ENCODE measurements at places on chromosomes 5 and 9.

DNA sequence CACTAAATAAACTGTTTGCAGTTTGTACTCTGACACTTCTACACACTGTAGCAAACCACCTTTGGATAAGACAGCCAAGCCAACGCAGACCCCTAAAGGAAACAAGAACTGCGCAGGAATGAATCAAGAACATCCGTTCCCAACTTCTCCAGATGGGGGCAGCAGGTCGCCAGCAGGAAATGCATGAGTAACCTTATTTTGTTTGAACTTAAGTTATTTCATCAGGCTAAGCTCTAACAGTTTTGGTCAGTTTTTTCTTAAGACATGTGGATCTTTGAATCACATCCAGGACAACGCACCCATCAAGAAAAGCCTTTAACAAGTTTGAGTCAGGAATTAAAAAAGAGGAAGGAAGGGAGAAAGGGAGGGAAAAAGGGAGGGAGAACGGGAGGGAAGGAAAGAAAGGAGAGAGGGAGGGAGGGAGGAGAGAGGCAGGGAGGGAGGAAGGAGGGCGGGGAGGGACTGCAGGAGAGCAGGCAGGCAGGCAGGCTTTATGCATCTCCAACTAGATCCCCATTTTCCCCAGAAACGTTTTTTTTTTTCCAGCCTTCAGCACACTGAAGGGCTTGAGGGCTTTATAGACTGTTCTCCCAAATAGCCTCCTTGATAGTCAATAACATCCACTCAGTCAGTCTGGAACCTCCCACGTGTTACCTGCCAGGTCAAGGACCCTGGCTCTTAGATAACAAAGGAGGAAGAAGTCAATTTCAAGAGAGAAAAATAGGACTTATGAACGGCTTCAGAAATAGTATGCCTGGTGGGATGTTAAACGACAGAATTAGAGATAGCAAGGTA, 22.2 kb downstream of the BHMT start:
- DNase-seq: peak; percentile 66

DNA sequence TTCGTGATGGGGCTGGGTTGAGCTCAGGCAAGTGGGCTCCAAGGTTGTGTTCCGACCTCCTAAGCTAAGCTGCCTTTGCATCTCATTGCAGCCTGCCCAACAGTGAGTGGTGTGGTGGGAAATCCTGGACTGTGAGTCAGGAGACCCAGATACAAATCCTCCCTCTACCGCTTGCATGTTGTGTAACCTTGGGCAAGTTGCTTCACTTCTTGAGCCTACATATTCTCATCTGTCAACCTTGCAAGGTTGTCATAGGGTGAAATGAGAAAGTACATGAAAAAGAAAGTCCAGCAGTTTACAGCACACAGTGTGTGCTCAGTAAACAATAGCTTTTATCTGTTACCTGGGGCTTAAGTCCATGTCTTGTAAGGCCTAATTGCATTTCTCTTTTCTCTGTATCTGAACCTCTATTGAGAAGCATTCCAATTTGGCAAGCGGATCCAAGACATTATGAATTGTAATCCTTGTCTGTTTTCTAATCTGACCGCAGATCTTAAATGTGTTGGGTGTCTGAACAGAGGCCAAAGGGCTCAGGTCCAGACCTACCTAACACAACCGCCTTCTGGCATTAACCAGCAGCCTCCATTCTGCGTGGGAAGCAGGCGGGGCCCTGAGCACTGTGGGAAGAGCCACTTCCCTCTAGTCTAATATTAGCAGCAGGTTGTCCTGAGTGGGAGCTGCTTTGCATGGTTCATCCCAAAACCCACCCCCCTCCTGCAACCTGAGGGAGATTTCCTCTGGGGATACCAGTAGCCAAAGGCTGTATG, 1.8 kb upstream of the GALNT12 start:
- no peak for DNase-seq

GRCh38 chr9:31259824-31260223, 1124.6 kb upstream of the ACO1 start:
- peak; percentile 47 for DNase-seq

- no peak for DNase-seq
Measured at GRCh38 chr9:85978496-85978895, 37.5 kb downstream of the NAA35 start.

GRCh38 chr5:147746986-147747385, 35.5 kb downstream of the JAKMIP2 start:
- DNase-seq: no peak

GRCh38 chr9:78858266-78858665, 561.3 kb downstream of the PSAT1 start:
- DNase-seq: no peak

- DNase-seq: peak; percentile 47
Measured at GRCh38 chr5:139272471-139273321, 20.8 kb upstream of the MATR3 start.

GRCh38 chr5:133254803-133255202, 203.0 kb downstream of the HSPA4 start:
- no peak for DNase-seq

- DNase-seq: no peak
Measured at GRCh38 chr9:131854334-131854733, 114.5 kb upstream of the RAPGEF1 start.

DNA sequence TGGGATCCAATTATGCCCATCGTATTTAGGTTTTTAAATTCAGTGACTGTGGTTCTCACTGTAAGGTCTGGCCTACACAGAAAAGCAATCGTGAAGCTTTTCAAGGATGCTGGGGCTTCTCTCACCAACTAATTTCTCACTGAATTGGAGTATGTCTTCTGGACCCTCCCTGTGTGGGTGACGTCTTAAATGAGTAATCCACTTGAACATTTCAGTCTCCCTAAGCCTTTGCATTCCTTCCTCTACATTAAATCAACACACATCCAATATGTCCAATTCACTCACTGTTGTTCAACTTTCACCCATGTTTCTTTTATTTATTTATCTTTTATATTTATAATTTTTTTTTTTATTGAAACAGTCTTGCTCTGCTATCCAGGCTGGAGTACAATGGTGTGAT, 12.5 kb upstream of the BTF3 start:
- DNase-seq: no peak

GRCh38 chr5:86689103-86689729, 71.5 kb downstream of the COX7C start:
- no peak for DNase-seq

GRCh38 chr5:147216552-147217154, 18.2 kb upstream of the STK32A start:
- DNase-seq: peak; percentile 40

- DNase-seq: no peak
Measured at GRCh38 chr5:31007672-31008071, 185.8 kb upstream of the CDH6 start.

- no peak for DNase-seq
Measured at GRCh38 chr5:133514456-133514855, 97.9 kb downstream of the FSTL4 start.

GRCh38 chr5:78288246-78288645, 6.3 kb downstream of the AP3B1 start:
- no peak for DNase-seq

DNA sequence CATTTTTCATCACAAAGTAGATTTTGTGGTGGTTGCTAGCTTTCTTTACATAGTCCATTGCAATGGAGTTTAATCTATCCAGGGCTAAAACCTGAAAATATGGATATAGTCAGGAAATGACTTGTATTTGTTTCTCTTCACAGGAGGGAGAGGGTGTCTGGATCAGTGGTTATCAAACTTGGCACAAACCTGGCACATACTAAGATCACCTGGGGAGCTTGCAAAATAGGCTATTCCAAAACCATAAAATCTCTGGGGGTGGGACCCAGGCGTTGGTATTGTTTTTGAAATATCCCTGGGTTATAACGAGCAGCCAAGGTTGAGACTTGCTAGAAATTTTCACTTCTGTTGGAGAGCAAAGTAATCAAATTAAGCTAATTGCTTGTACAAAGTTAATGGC, 179.9 kb downstream of the PCSK1 start:
- DNase-seq: no peak

DNA sequence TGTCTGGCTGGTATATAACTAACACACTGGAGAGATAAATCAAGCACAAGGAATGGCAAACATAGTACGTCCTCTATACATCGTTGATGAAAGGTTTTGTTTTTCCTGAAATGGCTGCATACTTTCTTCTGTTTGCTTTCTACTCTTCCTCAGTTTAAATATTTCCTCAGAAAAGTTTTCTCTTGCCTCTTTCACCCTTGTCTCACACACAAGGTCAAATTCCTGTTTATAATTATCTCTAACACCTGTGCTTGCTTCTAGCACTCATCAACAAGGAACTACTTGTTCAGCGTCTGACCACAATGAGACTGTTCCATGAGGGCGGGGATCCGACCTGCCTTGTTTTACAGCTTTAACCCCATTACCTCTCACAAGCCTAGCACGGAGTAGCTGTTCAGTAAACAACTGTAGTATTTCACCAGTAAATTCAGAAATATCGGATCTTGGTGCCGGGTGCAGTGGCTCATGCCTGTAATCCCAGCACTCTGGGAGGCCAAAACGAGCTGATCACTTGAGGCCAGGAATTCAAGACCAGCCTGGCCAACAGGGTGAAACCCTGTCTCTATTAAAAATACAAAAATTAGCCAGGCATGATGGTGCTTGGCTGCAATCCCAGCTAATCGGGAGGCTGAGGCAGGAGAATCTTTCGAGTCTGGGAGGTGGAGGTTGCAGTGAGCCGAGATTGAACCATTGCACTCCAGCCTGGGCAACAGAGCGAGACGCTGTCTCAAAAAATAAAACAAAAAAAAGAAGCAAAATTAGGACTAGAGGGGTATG, 37.0 kb downstream of the NR6A1 start:
- no peak for DNase-seq

DNA sequence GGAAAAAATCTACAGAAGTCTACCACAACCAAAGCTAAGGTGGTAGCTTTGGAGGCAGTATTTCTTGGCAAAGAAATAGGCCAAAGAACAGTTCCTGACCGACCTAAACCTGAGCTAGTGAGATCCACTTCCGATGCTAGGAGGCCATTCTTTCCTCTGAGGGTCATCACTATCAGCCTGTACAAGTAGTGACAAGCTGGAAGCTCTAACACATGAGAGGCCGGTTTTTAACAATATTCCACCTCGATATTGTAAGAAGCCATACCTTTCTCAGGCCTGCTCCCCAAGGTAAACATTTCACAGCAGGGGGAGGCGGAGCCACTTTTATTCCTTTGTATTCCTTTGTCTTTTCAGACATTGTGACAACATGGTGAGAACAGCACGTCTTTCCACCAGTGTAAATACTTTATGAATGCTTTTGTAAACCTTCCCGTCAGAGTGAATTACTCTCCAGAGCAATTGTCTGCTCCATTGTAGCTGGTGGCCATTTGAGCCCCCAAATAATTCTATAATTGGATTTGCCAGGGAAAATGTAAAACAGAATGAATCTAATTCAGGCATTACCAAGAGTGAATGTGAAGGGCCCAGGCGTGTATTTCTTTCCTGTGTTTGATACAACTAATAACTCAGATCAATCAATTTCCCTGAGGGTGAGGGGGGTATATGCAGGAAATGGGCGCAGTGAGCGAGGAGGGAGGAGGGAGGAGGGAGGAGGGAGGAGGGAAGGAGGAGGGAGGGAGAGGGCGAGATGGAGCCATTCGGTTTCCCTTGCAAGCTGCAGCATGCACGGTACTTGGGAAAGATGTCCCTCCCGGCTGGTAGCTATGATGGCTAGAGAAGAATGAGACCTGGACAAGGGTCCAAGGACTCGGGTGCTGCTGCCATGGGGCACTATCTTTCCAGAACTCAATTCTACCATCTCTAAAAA, 166.6 kb downstream of the CDK5RAP2 start:
- no peak for DNase-seq

DNA sequence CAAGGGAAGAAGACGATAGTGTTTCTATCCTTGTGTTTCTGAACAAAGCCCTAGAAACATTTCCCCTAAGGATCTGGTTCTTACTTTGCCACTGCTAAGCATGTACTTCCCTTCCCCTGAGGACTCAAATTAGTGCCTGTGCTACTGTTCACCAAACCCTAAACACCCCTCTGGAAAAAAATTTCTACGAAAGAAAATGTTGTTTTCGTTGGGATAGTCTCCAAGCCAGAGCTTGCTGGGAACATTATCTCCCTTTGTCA, 294.6 kb downstream of the BNC2 start:
- no peak for DNase-seq

DNA sequence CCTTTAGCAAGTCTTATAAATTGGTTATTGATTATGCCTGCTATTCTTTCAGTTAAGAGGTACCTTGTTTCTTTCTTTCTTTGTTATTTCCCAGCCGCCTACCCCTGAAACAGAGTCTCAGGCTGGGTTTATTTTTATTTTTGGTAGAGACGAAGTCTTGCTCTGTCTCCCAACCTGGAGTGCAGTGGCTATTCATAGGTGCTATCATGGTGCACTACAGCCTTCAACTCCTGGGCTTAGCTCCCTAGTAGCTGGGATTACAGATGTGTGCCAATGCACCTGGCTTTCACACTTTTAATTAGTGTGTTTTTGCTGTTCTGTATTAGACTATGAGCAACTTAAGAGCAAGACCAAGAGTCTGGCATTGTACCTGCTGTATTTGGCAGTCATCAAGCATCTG, 14.2 kb downstream of the MAML1 start:
- no peak for DNase-seq

GRCh38 chr5:75199946-75200345, 36.7 kb downstream of the ANKRD31 start:
- DNase-seq: no peak

- DNase-seq: no peak
Measured at GRCh38 chr5:173923218-173924095, 35.3 kb downstream of the CPEB4 start.

DNA sequence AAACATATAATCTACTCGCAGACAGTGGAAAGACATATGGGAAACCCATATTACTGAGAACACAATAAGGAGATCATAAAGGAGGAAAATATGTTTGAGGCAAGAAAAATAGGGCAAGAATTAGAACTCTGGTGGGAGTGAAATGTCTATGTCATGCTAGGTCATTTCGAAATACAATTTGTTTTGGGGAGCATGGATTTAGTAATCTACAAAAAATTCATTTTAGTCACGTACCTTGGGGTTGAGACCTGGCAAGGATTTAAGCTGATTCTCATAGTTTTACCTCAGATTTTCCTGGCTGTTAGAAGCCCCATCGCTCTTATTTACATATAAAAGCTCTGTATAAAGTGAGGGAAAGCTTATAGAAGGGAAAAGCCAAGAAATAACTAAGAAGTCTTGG, 11.5 kb upstream of the CSNK1G3 start:
- no peak for DNase-seq

- no peak for DNase-seq
Measured at GRCh38 chr9:32954642-32955041, 46.8 kb downstream of the APTX start.

- DNase-seq: no peak
Measured at GRCh38 chr9:118283488-118283887, 579.3 kb downstream of the TLR4 start.

Data from CD4-positive, alpha-beta T cell treated with Interleukin-10 for 1 hour (primary cell).